CD4-positive, alpha-beta T cell treated with Interleukin-10 for 1 hour (primary cell): ENCODE measurements at places on chromosomes 7 and 10.

- DNase-seq = no peak
Measured at GRCh38 chr10:15314482-15315045, 56.5 kb downstream of the FAM171A1 start.

DNA sequence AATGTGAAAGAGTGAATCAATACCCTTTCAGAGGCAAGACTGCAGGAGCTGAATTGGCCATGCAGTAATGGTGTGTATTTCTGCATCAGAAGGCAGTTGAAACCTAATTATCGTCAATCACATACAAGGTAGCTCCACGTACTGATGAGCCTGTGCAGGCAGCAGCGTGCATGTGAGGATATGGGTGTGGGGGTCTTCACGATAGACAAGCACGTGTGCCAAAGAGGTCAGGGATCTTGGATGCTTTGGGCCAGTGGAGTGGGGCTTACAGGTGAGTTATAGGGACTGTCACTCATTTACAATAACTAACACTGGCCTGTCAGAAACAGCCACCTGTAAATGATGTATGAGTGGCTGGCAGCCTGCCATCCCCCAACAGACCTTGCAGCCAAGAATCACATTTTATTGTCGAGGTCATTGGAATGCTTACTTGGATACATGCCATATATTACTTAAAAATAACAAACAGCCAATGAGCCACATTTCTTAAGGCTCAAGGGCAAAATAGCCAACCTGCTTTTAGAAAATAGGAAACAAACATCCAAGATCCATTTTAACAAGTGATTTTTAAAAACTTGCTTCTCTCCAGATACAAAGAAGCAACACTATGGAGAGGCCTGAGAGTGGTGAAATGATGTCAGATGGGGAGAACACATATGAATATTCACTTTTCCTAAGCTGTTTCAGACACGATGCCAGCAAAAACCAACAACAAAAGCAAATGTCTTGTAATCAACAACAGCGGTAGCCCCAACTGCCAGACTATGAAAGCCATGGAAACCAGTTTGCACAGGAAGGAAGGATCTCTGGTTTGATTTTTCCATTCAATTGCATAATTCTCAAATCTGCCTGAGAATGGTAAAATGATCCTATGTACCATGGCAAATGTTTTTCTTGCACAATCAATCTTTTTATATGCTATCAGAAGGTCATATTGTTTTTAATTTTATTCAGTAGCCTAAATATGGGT lies 210.7 kb downstream of the SKAP2 start:
- no peak for DNase-seq

- no peak for DNase-seq
Measured at GRCh38 chr7:144665689-144666381, 170.0 kb downstream of the TPK1 start.

DNA sequence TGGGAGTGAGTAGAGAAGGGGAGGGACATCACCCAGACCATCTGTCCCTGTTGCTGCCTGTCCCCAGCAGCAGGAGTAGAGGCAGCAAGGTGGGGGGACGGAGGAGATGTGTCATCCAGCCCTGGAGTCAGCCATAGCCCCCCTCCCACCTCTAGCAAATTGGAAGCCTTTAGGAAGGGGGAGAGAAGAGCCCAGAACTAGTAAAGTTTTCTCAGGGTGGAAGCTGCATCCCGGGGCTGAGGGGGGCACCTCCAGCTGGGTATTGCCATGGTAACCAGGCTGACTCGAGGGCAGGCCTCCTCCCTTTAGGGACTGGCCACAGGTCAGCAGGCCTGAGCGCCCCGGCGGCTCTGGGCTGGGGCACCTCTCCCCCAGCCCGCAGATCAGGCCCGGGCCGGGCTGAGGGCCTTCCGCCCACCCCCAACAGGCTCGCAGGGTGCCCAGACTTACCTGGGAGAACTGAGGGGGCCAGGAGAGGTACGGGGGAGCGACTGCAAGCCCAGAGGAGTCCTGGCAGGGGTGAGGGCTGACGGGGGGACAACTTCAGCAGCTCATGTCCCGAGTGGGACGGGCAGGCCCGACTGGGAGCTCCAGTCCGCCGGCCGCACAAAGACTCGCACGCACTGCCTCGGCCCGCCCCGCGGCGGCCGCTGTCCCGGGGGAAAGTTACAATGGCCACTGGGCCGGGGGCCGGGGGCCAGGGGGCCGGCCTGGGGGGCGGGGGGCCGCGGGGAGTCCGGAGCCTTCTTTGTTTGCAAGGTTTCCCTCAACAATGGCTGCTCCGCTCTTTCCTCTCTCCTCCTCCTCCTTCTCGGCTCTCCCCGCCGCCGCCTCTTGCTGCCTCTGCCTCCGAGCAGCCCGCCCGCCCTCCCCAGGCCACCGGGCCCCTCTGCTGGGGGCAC lies 6.0 kb downstream of the LDB1 start:
- DNase-seq = no peak

DNA sequence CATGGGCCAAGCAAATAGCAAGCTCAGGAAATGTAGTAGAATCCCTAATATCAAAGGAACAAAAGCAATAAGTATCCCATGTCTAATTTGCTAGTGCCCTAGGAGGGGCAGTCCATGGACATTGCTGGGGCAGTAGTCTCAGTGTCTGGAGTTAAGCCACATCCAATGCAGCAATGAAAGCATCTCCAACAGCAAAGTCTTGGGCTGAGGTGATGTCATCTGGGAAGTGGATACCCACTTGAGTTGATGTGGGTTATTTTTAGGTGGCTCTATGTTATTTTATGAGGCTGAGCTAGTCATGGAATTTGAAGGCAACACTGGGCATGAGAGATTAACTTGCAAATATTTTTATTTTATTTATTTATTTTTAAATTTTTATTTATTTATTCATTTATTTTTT lies 540.0 kb downstream of the ETV1 start:
- DNase-seq = no peak

DNA sequence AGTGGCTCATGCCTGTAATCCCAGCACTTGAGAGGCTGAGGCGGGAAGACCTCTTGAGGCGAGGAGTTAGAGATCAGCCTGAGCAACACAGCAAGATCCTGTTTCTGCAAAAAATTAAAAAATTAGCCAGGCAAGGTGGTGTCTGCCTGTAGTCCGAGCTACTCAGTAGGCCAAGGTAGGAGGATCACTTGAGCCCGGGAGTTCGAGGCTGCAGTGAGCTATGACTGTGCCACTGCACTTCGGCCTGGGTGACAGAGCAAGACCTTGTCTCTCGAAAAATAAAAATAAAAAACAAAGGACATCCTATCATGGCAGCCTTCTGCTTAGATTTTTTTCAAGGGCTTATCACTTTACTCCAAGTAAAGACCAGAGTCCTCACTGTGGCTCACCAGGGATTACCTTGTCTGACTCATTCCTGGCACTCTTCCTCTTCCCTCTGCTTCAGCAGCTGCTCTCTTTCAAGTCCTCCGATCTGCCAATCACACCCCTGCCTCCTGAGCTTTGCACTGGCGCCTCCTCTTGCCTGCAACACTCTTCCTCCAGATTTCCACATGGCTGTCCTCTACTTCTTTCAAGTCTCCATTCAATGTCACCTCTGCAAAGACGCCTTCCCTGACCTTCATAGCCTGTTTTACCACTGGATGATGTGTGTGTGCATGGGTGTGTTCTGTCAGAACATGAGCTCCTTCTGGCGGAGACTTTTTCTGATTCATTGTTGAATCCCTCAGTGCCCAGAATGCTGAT lies 7.7 kb downstream of the PRTFDC1 start:
- DNase-seq = no peak

- peak; percentile 45 for DNase-seq
Measured at GRCh38 chr7:140646931-140647647, 6.5 kb upstream of the DENND2A start.

GRCh38 chr7:157278167-157278790 lies 58.5 kb upstream of the DNAJB6 start:
- DNase-seq = no peak

DNA sequence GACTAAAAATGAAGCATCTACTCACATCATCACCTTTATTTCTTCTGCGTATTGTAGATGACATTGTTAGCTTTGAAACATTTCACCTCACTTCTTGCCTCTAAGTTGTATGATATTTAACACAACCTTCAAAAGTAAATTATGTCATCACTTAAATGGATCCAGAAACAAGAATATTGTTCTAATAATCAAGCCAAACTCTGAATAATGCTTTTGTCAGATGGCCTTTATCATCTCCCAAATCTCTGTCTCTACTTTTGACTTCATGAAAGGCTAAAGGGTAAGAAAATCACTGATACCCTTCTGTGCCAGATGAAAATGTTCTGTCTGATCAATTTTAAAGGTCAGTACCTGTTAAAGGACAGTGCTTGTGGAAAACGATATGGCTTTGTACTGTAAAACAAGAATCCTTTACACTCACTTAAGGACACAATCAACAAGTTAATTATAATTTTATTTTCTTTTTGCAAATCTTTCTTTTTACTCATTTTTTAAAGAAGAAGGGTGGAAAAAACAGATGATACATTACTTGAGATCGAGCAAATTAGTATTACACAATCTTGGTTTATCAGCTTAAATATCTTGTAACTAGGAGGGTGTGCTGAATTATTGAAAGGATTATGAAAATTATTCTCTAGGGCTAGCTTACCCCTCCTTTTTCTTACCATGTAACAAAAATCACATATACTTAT lies 309.4 kb upstream of the IGFBP3 start:
- DNase-seq = no peak

GRCh38 chr10:125003146-125003900 lies 61.4 kb downstream of the ZRANB1 start:
- no peak for DNase-seq

DNA sequence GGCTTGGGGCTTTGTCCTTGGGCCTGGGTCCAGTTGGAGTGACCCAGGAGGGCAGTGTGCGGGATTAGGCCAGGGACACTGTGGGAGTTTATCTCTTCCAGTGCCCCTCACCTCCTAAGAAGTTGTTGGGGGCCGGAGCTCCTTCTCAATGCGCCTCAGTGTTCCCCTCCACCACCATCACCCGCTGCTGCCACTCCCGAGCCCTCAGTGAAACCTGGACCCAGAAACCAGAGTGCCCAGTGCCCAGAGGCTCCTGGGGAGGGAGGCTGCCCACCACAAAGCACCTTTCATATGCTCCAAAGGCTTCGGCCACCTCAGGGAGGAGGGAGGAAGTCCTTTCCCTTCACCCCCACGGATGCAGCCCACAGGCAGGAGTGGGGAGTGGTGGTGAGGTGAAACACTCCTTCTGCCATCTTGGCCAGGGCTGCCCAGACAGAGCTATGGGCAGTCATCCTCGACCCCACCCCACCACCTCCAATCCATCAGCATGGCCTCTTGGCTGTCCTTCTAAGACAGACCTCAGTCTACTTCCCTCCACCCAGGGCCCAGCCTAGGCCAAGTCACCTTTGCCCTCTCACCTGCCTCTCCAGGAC lies 99.0 kb downstream of the SH3PXD2A start:
- DNase-seq = no peak

- DNase-seq = no peak
Measured at GRCh38 chr10:103578782-103579382, 85.4 kb downstream of the NEURL1 start.

DNA sequence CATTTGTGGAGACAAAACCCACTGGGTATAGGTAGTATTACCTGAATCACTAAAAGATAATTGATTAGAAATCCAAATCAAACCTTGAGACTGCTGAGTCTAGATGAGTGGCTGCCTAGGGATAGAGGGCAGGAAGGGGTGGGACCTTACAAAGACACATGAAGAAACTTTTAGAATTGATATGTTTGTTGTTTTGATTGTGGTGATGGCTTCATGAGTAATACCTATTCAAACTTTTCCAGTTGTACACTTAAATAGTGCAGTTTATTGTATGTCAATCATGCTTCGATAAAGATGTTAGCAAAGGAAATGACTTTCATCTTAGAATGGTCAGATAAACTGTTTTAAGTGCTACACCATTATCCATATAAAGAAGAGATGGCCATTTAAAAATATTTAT lies 188.7 kb upstream of the KAT6B start:
- DNase-seq = no peak

- no peak for DNase-seq
Measured at GRCh38 chr10:86790394-86790793, 34.0 kb downstream of the BMPR1A start.

DNA sequence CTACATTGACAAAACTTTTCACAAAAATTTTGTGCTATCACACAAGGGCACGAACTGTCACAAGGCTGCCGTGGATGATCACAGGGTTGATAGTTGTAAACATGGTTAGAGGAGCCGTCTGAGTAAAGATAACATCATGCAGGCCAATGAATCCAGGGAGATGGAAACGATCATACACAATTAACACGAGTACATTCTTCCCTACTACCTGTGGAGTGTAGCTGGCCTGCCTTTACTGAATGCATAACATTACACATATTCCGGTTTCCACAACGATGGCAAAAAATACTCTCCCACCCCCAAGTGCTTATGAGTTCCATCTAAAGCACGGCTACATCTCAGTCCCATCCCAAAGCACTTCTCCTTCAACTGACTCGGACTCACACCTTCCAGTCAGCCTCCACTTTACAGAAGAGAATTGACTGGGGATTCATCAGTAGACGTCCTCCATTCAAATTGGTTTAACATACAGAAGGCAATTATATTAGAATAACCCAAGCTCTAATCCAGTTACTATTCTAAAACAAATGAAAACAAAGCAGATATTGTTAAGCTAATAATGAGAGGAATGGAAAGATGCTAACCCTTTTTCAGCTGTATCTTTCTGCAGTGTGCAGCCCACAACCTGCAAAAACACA lies 69.0 kb downstream of the EZH2 start:
- DNase-seq = no peak

- DNase-seq = no peak
Measured at GRCh38 chr10:96912405-96912804, 80.3 kb downstream of the LCOR start.

- no peak for DNase-seq
Measured at GRCh38 chr10:30454744-30455510, 20.9 kb downstream of the MAP3K8 start.

- no peak for DNase-seq
Measured at GRCh38 chr7:125661-126060, 66.7 kb upstream of the FAM20C start.

GRCh38 chr7:156022483-156023459 lies 210.5 kb upstream of the SHH start:
- no peak for DNase-seq

- peak; percentile 56 for DNase-seq
Measured at GRCh38 chr7:11212080-11212711, 238.5 kb downstream of the PHF14 start.

DNA sequence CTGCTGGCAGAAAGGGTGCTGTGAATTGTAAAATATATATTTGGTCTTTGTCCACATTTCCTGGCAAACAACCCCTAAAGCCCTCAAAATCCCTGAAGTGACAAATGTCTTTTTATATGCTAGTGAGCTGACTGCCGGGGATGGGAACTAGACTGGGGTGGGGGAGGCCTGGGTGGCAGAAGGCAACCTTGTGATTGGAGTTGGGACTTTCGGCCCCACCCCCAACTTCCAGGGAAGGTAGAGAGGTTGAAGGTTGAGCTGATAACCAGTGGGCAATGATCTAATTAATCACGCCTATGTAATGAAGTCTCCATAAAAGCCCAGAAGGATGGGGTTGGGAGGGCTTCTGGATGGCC lies 2.7 kb downstream of the EPHA1 start:
- no peak for DNase-seq

DNA sequence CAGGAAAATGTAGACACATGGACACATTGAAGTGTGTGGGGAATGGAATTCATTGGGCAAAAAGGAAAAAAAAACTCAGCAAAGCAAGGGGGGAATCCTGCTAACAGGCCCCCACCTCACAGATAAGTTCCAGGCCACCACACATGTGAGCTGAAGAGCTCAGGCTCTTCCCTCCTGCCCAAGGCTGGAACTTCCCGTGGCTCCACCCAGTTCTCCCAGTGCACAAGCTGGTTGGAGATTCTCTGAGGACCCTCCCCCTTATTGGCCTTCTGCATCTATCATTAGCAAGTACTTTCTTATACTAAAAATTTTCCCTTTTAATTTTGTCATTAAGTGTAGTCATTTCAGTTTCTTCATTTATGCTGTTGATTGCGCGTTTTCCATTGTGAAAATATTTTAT lies 190.8 kb downstream of the CCSER2 start:
- DNase-seq = no peak
